Activated T-helper 1 cell treated with anti-CD3 and anti-CD28 coated beads, Interleukin-2, amount 50 U/mL, for 16 hours (primary cell): ENCODE measurements at places on chromosomes 7 and 10.

GRCh38 chr10:8596929-8597472 is 542.5 kb downstream of the GATA3 start:
- DNase-seq = no peak

DNA sequence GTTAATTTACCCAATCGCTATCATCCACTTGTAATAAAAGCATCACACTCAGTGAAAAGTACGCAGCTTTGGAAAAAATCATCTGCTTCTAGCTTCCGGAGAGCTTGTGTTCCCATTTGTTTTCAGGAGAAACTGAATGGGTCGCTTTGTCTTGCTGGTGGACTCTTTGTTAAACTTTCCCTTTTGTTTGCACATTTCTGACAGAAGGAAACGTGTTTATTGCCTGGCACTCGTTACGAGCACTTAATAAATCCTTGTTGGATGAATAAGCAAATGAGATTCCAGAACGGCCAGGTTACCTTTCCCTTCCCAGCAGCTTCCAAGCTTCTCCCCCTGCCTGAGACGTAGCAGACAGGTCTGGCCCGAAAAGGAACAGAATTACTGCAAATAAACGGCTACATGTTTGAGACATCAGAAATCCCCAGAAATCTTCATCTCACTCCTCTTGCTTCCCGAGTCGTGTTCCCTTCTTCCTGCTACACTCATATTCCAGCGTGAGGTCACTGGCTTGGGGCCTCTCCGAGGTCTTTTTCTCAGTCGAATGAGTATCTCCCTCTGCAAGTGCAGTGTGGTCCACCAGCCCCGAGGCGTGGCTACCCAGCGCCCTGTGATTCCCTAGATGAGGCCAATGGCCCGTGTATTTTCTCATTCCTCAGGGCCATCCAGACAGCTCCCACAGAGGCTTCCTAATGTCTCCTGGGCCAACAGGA is 167.2 kb downstream of the FRMD4A start:
- no peak for DNase-seq

GRCh38 chr10:88236121-88236743 is 346.9 kb downstream of the RNLS start:
- no peak for DNase-seq

GRCh38 chr10:97597778-97598177 is 8.3 kb downstream of the C10orf62 start:
- no peak for DNase-seq

DNA sequence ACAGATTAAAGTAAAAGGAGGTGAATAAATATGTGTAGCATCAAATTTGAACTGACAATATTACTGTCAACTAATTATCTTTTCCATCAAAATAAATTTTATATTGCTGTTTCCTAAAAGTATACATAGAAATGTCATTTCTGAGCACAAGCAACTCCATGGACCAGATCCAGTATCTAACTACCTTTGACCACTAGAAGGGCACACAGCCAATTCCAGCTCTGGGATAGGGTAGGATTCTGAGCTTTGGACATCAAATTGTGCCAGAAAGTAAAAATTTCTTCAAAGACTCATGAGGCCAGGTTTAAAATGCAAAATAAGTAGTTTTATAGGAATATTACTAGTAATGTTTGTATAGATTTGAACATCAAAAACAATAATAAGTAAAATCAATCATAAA is 29.7 kb downstream of the AKR1C3 start:
- DNase-seq = no peak
